ENCODE measurements at places on chromosomes 12 and 14.
A peak's percentile ranks its signal among the peaks of the same experiment; 100 is the strongest.

DNA sequence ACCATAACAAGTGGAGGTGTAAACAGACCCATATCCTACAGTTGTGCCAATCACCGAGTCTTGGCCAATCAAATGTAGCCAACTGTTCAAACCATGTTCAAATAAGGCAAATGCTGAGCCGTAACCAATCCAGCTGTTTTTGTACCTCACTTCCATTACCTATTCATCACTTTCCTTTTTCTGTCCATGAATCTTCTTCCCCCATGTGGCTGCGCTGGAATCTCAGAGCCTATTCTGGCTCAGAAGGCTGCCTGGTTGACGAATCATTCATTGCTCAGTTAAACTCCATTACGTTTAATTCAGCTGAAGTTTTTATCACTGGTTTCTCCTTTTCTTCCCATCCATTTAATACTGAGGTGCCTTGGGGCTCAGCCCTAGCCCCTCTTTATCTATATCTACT, 71.1 kb downstream of the TBC1D30 start:
- DNase-seq = no peak

DNA sequence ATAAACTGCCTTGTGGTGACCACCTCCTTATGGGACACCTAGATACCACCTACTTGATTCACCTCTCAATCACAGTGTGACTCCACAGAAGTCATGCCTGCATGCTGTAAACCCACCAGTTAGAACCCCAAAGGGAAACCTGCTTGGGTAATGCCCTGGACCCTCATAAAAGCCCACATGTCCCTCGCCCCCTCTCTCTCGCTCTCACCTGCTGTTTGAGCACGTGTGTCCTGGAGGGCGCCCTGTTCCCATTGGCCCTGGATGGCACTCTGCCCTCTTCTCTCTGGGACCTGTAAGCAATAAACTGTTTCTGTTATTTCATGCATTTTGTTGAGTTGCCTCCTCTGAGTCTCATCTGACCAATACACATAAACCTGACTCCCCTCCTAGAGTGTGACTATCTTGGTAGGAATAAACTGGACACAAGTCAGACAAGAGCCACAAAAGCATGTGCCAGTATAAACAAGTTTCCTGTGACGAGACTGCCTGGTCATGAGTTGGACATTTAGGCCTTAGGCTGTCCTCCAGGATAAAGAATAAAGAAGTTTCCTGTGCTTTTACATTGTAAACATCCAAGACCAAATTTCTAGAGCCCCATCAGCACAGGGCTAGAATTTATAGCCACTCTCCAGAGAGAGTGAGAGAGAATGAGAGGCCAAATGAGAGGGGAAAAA, 8.6 kb downstream of the IFI27L2 start:
- DNase-seq = no peak

GRCh38 chr12:22473212-22473611, 71.1 kb downstream of the C2CD5 start:
- no peak for DNase-seq

DNA sequence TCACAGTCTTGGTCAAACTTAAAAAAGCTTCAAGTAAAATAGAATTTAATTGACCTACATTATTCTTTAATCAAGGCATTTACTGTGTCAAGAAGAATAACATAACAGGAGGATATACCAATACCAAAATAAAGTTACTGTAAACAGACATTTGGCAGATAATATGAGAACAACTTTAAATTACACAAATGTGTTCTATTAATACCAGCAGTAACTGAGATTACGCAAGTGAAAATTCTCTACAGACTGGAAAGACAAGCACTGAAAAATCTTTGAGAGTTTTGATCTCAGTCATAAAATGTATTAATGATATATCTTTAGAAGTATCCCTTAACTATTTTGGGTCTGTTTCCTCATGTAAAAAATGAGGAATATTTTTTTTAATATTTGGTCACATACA, 169.2 kb upstream of the SOX5 start:
- DNase-seq = no peak

DNA sequence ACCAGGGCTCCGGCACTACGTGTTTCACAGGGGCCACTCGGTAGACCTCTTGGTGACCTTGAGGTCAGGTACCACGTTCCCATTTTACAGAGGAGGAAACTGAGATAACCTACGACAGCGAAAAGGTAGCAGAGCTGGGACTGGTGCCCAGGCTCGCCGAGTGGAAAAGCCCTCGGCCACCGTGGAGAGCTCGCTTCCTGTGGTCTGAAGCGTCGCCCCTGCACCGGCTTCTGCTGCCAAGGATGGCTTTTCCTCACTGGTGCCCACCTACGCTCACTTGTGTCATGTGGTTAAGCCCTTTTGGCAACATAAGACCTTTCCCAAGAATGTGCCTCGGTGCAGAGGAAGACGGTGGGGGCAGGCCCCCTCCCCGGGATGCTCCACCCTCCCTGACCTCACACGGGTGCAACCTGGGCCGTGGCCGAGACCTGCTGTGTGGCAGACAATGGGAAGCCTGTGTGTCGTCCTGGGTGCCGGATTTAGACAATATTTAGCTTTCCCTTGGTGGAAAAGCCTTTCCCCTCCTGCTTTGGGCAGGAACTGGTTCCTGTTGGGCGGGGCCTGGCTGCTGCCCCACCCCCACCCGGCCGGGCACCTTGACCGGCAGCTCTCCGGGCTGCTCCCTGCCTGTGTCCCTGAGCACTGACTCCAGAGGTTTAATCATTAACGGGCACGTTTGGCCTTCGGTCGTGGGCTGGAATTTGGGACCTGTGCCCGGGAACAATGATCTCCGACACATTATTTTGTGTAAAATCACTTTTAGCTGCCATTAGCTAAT, 32.4 kb upstream of the PPP1R13B start:
- peak; percentile 95 for DNase-seq

DNA sequence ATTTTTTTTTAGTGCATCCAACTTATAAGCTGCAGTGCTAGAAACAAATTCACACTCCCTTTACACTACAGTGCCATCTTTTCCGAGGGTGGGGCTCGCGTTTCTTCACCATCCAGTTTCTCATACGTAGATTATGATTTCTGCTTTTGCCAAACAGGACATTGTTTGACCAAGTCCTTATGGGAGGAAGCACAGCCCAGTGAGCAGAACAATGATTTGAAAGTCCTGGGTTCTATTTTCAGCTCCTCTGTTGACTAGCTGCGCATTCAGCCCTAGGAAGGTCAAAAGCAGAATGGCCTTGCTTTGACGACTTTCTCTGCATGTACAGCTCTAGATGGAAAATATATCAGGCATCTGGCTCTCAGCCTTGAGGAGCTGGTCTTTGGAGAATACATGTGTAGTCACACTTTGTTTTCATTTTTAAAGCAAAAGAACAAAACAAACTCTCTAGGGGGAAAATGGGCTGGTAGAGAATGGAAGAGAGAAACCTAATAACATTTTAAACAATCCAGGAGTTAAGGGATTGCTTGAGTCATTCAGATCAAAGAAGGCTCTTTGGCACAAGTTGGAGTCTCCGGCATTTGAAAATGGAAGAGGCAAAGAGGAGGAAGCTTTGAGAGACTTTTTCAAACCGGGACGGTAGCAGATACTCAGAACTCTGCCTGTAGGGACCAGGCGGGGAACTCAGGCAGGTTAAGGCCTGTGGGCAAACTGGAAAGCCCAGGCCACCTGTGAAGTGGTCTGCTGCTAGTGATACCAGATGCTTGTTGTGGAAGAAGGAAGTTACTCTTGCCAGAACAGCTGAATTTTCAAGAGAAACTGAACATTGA, 257.3 kb upstream of the PLEKHG7 start:
- no peak for DNase-seq

DNA sequence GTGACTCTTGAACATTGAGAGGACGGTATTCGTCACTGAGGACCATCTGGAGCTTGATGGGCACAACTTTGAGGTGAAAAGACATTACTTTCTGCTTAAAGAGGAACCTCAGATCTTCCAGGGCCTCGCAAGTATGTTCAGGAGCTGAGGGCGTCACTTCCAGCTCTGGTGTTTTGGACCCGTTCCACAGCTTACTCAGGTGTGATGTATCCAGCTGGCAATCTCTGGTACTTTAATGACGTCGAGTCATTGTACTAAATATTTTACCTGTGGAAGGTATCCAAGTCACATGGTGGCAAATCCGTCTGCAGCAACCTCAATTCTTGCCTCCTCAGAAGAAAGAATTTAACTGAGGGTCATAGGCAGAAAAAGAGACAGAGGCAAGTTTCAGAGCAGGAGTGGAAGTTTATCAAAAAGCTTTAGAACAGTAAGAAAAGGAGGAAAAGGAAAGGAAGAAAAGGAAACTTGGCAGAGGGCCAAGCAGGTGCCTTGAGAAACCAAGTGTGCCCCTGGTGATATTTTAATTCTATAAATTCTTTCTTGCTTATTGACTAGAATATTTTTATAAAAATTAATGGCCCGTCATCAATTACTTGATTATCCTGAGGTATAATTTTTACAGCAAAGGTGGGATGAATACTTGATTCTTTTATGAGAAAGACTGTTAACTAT, 250.6 kb downstream of the AEBP2 start:
- no peak for DNase-seq

- no peak for DNase-seq
These were observed 241.9 kb downstream of the SLC41A2 start for GRCh38 chr12:104716172-104716571.

DNA sequence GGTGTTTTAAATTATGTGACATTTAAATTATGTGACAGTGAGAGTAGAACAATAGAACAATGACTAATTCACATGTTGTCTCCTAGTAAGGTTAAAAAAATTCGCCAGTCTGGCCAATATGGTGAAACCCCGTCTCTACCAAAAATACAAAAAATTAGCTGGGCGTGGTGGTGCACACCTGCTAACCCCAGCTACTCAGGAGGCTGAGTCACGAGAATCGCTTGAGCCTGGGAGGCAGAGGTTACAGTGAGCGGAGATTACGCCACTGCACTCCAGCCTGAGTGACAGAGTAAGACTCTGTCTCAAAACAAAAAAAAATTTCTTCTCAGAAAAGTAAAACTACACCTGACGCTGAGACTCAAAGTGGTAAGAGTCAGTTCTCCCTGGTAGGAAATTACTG, 2.7 kb downstream of the CS start:
- no peak for DNase-seq

DNA sequence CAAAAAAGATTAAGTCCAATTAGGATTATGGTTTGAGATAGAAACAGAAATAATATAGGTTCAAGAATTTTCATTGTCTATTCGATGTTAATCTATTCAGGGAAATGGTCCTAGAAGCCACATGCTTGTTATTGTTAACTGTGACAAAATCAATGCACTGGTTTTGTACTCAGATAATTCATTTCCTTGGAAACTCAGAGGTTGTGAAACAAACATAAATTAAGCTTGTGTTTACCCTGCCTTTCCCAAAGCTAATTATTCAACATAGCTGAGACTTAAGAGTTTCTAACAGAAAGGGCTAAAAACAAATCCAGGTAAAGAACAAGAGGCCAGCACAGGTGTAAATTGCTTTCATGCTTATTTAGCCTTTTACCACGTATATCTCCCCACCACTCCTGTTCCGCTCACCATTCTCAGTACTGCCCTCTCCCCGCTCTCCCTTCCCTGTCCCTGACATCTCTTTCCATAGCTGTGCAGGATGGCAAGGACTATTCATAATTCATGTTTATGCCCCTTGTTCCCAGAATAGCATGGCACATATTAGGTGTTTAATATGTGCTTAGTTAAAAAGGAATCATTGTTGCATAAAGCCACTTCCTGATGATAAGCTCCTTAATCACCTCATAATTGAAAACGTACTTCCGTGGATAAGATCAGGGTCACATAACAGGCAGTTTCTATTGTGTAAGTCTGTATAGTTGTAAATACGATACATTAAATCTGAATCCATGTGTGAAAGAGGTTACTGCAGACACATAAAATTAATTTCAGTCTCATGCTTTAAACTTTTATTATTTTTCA, 131.8 kb upstream of the USP15 start:
- DNase-seq = no peak

GRCh38 chr12:75706786-75707605, 195.6 kb upstream of the KRR1 start:
- DNase-seq = no peak

DNA sequence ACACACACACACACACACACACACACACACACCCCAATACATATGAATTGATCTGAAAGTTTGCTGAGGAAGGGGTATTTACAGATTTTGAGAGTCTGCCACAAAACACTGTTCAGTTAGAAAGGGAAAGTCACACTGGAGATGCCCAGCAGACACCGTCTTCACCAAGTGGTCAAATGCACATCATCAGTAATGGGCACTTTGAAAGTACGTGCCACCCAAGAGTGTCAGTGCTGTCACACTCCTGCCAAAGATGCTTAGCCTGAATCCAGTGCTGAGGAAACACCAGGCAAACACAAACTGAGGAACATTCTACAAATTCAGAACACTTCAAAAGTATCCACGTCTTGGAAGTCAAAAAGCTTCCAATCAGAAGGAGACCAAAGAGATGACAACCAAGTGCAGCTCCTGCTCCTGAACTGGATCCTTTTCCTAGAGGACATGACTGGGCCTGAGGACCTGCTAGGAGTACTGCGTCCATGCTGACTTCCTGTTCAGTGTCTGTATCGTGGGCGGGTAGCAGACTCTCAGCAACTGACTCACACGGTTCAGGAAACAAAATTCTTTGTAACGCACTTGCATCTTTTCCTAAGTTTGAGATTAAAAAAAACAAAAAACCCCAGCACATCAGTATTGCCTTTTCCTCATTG, 18.6 kb downstream of the PSMC1 start:
- DNase-seq = no peak

DNA sequence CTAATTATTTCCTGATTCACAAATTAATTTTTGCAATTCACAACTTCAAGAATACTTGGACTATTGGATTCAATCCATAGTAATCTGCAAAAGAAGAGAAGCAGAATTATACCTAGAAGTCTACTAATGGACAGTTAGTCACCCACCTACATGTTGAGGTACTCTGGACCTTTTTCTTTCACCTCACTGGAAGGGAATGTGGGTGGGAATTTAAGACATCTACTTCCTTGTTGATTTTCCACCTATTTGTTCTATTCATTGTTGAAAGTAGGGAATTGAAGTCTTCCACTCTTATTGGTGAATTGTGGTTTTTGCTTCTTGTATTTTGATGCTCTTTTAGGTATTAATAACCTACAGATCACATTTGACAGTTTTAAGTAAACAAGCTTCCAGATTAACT, 11.0 kb downstream of the RESF1 start:
- no peak for DNase-seq

DNA sequence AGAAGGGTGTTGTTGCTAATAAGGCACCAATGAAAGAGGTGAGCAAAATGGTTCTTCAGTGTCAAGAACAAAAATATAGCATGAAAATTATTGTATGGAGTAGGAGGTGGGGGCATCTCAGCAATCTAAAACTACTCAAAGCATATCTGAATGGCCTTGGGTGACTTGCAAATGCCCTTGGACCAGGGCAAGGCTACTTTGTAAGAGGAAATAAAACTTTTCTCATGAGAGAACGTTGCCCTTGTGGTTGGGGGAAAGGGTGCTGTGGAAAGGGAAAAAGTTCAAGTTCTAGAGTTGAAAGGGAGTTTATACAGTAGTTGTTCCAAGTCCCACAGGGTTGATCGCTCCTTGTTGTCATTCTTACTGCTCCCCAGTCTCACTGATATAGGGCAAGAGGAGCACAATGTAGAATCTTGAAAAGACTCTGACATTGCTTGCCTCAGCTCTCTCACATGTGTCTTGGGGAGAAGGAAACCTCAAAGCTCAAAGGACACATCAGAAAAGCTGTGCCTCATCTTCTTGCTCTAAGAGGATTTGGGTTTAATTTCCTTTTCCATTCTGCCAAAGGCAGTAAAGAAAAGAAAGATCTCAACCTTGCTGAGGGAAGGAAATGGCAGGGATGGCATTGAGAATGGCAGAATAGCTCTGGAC, 270.5 kb downstream of the DUSP6 start:
- no peak for DNase-seq
